ENCODE measurements at places on chromosomes 2 and 18.
A peak's percentile ranks its signal among the peaks of the same experiment; 100 is the strongest.

DNA sequence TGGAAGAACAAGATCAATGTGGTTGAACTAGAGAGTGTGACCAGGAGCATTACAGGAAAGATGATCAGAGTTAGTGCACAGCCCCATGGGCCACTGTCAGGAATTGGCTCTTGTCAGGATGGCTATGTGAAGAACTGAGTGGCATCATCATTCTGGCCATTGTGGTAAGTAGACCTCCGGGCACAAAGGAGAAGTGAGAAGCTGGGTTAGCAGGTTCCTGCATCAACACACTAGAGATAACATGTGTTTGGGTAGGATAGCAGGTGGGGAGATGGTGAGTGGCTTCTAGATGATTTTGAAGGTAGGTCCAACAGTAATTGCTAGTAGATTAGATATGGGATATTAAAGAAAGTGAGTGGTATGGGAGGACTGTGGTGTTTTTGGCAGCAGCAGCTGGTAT, 408.2 kb downstream of the TSN start:
- no peak for DNase-seq

DNA sequence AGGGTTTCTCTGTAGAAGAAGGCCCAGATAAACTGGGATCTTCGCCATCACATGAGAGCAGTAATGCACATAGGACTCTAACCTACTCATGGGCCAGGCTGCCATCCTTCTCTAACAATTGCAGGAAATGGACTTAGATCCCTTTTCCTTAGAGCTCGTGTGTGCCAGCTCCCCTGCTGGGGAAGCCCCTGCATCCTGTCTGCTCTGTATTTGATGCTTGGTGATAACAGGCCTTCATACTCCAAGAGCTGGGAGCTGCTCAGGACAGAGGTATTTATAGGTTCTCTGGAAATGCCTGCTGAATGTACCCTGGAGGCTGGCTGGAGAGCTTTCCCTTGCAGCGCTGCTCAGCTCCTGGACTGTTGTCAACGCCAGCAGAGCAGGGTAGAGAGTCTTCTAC, 249.6 kb downstream of the MTX2 start:
- DNase-seq = no peak

DNA sequence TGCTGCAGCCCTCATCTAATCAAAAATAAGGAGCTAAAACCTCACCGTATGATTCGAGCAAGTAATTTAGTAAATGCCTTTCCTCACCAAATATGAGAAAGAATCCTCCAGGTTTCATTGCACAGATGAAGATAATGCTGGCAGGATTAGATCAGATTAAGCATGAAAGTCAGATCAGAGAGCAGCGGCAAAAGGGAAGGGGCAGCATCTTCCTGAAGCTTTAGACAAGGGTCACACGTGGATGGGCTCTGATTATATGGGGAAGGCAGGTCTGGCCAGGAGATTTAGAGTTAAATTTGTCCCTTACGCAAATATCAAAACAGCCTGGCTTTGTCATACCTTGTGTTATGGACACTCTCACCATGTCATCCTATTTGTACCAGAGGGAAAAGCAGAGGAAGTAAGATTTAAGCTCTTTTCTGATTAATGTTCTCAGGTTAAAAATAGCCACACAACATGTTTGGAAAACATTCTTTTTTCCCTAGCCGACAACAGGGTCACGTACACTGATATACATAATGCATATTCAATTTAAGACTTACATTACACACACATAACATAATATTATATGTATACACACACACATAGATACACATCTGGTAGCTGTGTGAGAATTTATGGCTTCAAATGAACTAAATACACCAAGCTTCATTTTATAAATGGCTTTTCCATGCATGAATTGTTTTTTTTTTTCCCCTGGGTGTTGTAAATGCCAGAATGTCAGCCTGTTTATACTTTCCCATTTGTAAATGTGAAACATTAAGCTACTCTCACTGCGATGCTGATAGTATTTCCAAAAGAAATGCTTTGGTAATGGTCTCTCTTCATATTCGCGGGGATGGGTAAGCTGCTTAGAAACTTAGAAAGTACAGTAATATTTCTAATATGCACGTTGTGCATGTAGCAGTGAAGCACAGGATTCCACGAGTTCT, 196.3 kb upstream of the SIX3 start:
- DNase-seq = no peak

GRCh38 chr2:210555555-210555954, 844 bp upstream of the CPS1 start:
- DNase-seq = no peak

DNA sequence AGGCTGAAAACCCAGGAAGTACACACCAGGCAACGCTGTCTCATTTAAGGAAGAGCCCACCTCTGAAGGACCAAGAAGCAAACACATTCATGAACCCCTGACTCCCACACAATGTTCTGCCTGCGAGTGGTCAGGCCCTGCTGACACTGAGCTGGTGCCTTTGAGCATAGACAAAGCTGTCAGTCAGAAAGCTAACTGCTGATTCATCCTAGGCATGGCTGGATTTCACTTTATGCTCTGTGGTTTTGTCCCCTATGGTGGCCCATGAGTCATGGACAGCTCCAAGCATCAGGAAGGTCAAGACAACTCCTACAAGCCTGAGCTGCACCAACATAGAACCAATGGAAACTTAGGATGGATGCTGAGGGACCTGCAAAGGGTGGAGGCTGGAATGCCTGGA, 78.9 kb downstream of the UXS1 start:
- DNase-seq = peak; percentile 59

GRCh38 chr18:2894131-2894840, 47.5 kb downstream of the EMILIN2 start:
- no peak for DNase-seq

GRCh38 chr2:147173189-147173581, 671.6 kb upstream of the ACVR2A start:
- DNase-seq = peak; percentile 85

DNA sequence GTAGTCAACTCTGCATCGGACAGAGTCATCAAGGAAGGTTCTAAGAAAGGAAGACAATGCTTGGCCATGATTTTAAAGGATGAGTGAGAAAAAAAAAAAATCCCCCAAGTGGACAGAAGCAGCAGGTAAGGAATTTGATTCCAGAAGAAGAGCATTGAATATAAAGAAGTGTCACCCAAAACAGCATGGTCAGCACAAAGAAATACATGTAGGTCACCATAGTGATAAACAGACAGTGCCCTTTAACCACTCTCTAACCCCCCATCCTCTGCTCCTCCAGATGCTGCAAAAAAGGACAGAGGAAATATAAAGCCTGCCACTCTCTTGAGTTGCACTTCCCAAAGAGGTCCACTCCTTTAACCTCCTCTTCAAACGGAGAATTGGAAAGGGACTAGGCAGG, 23.4 kb downstream of the FEZ2 start:
- DNase-seq = no peak

- no peak for DNase-seq
Observed at GRCh38 chr2:8249769-8250168, 432.1 kb upstream of the ID2 start.

DNA sequence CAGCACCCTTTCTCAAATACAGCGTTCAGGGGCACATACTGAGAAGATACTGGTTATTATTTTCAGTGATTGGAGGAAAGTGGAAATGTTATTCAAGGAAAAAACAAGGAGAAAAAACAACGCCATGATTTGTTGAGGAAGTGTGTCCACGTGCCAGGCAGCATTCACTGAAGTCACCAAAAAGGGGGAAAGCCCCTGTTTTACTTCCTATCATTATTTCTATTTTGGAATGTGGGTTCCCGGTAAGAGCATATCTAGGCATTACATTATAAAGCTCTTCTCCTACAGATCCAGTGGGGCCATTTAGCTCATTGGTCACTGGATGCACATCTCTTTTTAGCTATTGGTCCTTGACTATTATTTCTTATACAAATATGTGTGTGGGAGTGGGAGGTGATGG, 518.7 kb downstream of the TXNL1 start:
- no peak for DNase-seq

GRCh38 chr2:10668402-10669012, 21.3 kb downstream of the NOL10 start:
- peak; percentile 63 for DNase-seq

DNA sequence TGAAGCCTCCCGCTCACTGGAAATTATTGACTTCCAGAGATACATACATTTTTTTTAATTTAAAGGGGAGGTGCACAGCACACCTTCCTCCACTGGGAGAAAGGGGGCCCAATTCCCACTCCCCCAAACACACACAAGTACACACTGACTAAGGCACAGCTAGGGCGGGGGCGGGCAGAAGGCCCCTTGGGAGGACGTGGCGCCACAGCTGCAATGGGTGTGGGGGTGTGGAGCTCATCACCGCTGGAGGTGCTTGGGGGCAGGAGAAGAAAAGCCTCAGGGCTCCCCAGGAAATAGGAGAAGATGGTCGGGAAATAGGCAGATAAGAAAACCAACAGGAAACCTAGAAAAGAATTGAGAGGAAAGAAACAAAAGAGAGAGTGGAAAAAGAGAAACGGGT, 127.3 kb upstream of the FAM98A start:
- DNase-seq = no peak

- no peak for DNase-seq
Observed at GRCh38 chr2:16513626-16514025, 152.0 kb downstream of the CYRIA start.

GRCh38 chr2:205372141-205372540, 310.2 kb upstream of the NRP2 start:
- peak; percentile 46 for DNase-seq

DNA sequence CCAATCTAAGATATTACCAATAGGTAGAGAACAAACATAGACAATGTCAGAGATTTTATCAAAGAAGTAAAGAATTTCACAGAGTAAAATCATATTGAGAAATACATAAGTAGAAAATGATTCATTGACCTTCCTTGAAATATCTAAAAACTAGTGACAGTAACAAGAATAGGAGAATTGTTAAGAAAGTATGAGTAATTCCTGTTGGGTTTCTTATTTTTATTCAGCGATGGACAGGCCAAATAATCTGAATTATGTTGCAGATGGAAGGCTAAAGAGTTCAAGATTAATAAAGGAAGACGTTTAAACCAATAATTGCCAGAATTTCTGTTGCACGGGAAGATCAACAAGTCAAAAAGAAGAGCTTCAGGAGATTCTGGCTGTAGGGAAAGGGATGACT, 163.4 kb upstream of the RASGRP3 start:
- no peak for DNase-seq

- no peak for DNase-seq
Observed at GRCh38 chr18:48024009-48024512, 93.6 kb upstream of the SMAD2 start.

- DNase-seq = peak; percentile 13
Observed at GRCh38 chr2:156892467-156893281, 364.8 kb upstream of the GALNT5 start.

DNA sequence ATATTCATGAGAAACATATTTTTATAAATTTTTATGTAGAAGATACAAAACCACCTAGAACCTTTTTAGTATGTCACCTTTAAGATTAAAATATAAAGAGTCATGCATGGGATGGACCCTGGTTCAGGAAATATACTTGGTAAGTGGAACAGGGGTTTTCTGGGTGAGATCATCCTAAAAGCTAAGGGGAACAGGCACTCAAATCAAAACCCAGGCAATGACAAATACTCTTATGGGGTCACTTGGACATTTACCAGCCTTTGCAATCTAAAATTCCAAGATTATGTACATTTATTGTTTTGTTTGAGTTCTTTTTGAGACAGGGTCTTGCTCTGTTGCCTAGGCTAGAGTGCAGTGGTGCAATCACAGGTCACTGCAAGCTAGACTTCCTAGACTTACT, 65.8 kb downstream of the SGPP2 start:
- DNase-seq = no peak

GRCh38 chr2:33678436-33678835, 79.3 kb upstream of the FAM98A start:
- no peak for DNase-seq

GRCh38 chr2:119756837-119757236, 2.9 kb upstream of the PTPN4 start:
- peak; percentile 65 for DNase-seq

Measured in AG10803 (cell line).